ENCODE measurements at places on chromosomes 4 and X.
A peak's percentile ranks its signal among the peaks of the same experiment; 100 is the strongest.

DNA sequence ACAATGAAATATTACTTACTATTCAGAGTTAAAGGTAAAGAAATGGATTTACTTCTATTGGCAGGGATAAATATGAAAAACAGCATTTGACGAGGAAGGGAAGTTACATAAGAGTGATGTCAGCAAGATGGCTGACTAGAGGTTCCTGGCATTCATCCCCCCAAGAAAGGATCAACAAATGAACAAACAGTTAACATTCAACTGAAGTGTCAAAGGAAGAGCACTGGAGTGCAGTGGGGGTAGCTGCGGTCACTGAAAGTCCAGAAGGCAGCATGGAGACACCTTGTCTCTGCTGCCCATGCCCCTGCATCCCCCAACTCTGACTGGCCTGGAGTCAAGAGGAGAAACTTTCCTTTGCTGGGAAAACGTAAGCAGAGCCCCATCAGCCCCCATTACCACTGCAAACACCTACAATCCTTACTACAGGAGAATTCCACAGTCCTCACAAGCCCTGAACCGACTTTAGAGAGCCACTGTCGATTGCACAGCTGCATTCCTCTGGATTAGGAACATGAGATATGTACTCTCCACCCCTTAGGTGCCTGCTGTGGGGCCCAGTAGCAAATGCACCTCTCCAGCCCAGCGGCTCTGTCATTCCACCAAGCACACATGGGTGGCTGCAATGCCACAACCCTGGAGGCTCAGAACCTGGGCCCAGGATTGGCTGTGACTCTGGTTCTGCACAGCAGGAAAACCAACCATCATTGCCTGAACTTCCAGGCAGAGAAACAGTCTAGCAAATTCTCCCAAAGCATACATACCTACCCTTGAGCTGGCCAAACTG, 79.5 kb downstream of the CBR4 start:
- no peak for DNase-seq

DNA sequence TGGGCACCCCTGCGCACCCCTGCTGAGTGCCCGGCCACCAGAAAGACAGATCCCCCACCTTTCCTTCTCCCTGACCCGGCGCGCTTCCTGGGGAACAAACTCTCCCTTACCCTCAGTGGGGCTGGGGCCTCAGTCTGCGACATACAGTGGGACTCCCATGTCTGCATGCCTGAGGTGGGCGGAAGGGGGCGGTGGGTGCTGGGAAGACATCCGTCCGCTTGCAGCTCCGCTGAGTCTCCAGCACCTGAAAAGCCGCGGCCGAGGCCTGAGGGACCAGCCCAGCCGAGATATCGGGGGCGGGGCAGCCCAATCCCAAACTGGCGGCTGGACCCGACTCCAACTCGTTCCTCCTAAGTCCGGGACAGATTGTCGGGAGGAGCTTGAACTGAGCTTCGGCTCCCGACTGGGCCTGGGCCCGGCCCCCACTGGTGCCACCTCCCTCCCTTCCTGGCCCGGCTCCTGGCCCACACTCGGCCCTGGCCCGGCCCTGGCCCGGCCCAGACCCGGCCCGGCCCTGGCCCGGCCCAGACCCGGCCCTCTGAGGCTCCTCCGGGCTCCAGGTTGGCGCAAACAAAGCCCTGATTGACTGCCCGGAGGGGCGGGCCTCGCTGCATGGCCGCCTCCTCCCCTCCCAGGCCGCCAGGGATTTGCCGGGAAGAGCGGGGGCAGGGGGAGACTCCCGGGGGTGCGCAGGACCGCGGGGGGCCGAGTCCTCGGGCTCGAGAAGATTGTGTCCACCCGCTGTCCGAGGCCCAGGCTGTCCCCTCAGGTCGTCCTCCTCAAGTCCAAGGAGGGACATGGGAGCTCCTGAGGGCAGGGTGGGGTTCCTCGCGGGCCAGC, 877 bp upstream of the SLC16A2 start:
- DNase-seq: no peak

GRCh38 chr4:139219450-139220055, 42.5 kb upstream of the ELF2 start:
- DNase-seq: no peak

DNA sequence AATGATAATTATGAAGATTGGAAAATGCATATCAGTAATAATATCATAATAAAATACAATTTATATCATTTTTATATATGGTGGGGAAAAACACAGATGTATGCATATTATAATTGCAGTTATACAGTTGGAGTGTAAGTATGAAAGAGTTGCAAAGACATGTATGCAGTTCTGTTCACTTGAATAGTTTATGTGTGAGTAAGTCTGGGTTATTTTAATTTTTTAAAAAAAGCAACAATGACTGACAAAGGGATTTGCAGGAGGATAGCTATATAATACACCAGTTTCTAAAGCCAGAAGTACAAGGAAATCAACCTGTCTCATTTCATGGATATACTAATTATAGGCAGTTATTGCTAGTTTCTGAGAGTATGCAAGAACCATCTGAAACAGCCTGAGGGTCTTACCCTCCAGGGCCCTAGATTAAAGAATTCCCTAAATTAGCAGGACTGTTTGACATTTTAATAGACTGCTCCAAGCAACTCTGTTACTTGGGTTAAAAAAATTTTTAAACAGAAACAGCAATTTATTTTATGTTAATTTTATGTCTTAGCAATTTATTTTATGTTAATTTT, 40.2 kb downstream of the FAM114A1 start:
- no peak for DNase-seq

DNA sequence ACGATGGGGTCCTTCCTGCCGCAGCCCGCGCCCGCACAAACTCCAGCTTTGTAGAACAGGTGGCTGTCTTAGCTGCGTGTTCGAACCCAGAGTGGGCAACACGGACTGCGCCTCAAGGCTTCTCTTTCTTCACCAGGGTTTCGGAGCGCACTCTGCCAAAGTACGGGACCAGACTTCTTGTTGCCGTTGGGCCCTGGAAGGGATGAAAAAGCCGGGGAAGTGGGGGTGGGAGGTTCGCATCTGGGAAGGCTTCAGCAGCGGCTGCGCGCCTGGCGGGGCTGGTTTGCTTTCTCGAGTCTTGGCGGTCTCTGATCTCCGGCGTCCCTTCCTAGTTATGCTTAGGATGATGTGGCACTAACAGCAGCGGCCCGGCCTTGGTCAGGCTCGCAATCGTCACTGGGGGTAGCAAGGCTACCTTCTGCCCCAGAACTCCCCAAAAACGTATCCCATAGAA, 673 bp downstream of the PARM1 start:
- DNase-seq: no peak

GRCh38 chr4:1061056-1061700, 49.8 kb downstream of the FGFRL1 start:
- no peak for DNase-seq

GRCh38 chrX:40622479-40623138, 619 bp upstream of the MPC1L start:
- DNase-seq: no peak

GRCh38 chrX:34654696-34655490, 2.2 kb downstream of the TMEM47 start:
- DNase-seq: no peak

DNA sequence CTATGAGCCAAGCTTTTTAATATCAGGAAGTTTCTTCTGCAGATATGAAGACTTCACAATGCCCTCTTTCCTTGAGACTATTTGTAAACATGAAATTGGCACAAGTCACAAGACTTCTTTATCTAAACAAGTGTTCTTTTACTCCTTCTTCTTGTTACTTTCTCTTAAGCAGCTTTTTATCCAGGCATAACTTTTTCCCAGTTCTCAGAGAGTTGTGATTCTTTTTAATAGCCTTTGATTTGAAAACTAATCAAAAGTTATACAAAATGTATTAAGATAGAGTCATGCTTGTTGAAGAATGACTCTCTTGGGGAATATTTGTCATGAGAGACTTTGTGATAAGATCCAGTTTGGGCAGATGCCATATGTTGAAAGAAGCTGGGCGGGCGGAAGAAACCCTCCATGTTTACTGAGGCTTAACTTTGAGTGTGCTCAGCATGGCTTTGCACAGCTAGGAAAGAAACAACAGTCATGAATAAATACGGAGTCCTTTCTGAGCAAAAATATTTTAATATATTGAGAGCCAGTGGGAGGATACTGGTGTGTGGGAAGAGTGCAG, 39.3 kb downstream of the SYTL5 start:
- DNase-seq: no peak

GRCh38 chr4:41425650-41426049, 112.3 kb upstream of the LIMCH1 start:
- DNase-seq: no peak

DNA sequence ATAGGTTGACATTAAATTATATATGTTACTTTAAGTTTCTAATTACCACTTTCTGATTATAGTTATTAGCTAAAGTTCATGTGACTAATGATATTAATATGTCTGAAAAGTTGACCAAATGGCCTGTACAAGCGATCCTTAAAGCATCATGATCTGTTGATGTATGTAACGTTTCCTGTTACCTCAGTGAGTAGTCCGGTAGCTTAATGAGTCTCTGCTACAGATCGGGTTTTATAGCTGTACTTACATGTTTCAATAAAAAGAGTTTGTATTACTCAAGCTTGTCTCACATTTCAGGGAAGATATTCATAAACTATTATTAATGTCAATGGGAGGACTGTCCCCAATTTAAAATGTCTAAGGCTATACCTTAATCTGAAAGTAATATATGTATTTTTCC, 246.3 kb downstream of the PPP3CA start:
- no peak for DNase-seq

GRCh38 chr4:59223292-59223941, 1976.7 kb upstream of the ADGRL3 start:
- no peak for DNase-seq

- DNase-seq: peak; percentile 17
Observed at GRCh38 chr4:47490550-47490949, 5.5 kb downstream of the ATP10D start.

GRCh38 chr4:76532805-76533204, 97.8 kb downstream of the SHROOM3 start:
- DNase-seq: no peak

- DNase-seq: no peak
Observed at GRCh38 chrX:74578137-74578536, 36.3 kb downstream of the RLIM start.

DNA sequence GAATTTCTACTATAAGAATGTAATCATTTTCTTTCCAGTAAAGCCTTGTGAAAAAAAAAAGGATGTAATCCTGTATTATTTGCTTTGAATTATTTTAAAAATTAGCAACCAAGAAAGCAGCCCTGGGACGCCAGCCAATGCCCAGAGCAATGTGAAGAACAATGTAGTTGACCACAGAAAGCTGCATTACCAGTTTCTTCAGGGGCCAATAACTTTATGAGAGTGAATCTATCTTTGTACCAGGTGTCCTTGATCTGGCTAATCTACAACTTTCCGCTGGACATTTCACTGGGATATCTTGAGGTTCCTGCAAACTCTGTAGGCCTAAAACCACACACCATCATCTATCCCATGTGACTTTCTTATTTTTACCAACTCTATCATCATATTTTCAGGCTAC, 7.6 kb upstream of the KLHL2 start:
- DNase-seq: no peak

DNA sequence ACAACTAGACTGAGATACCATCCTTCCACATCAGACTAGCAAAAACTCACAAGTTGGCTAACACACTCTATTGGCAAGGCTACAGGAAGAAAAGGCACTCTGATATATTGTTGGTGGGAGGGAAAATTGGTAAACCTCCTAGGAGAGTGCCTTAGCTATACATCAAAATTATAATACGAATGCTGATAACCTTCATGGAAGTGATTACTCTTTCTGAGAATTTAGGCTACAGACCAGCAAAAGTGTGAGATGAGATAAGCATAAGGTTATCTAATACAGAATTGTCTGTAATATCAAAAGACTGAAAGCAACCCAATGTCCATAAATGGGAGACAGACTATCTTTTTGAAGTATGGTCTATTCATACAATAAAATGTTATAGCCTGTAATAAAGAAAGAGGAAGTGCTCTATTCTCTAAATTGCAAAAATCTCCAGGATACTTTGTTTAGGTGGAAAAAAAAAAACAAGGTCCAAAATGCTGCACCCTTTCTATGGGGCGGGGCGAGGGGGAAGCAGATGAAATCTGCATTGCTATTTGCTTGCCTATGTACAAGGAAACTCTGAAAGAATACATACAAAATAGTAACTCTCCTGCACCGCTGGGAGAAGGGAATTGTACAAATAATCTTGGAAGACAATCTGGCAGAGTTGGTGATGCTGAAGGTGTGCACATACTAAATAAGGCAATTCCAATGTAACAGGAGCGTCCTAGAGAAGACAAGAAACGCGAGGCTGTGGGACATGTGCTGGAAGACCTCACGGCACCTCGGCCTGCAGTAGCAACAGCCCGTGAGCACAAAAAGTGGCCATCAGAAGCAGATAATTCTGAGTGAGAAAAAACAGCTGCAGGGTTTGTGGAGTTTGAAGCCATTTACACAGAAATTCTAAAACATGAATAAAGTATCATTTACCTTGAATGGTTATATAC, 109.7 kb downstream of the AFAP1 start:
- DNase-seq: no peak

DNA sequence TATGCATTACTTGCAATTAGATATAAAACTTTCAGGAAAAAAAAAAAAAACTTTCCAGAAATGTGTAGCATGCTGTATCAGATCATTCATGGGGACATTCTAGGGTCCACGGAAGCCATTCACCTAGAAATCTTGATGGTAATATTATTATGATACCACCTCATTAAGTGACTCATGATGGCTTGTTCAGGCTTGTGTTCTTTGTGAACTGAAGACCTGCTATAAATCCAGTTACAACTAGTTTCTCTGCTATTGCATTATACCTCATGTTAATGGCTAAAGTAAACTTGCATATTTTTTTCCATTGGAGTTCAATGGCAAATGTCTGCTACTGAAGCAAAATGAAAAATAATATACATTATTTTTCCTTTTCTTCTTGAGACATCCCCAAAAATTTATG, 35.3 kb upstream of the PTPN13 start:
- no peak for DNase-seq

GRCh38 chrX:46500054-46500453, 45.2 kb downstream of the ZNF674 start:
- DNase-seq: no peak

DNA sequence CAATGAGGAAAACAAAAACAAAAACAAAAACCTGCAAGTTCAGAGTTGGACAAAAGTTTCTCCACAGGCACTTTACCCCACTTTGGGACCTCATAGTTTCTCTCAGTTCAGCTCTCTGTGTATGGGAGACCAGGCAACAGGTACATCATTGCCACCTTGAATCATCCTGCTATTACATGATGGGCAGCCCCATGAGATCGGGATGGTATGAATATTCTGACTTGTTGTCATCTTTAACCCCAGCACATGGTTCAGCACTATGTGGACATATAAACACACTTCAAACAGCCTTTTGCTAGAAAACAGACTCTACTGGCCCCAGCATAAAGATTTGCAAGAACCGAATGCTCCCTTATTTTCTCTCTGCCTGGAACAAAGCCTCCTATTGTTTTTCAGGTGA, 176.9 kb upstream of the SCML1 start:
- DNase-seq: no peak

GRCh38 chr4:20883231-20883630, 183.0 kb downstream of the PACRGL start:
- no peak for DNase-seq

DNA sequence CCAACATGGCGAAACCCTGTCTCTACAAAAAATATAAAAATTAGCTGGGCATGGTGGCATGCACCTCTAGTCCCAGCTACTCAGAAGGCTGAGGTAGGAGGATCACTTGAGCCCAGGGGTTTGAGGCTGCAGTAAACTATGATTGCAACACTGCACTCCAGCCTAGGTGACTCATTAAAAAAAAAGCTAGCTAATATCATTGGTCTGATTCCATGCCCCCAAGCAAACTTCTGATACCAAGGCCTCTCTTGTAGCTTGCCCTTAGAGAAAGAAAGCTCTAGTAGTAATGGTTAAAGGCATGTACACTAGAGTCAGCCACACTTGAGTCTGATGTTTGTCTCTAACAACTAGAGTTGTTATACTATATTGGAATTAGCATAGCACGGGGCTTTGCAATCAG, 32.6 kb upstream of the PHF8 start:
- no peak for DNase-seq
